ENCODE measurements at places on chromosomes 7 and 10. TPM values are rescaled to one million over a fixed set of nuclear protein-coding genes. Genes with fewer than 3 reads are reported as not detected.

GRCh38 chr10:59891936-59892335 lies 14.4 kb downstream of the CCDC6 start:
- no peak for DNase-seq

ADARB2 gene
- total RNA-seq = 13.5 TPM

CTAGE15 gene
- total RNA-seq = not detected

- no peak for DNase-seq
These were observed 195.0 kb downstream of the GPR37 start for GRCh38 chr7:124570558-124570957.

DNA sequence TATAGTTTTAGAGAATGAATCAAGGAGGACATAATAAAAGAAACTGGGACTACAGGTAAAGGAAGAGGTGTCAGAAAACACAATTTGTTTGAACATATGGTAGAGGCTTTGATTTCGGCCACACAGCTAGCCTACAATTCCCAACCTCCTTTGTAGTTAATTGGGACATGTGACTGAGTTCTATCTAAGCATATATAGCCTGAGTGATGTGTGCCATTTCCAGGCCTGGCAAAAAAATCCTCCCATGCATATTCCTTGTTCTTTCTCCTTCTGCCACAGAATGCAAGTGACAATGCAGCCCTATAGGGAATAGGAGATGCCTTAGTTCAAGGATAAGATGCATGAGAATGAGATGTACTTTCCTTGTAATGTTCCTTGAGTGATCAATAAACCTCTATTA lies 590.7 kb upstream of the STEAP1 start:
- DNase-seq = no peak

HBP1 gene
- 111 TPM for total RNA-seq

SPDYE6 gene
- not detected for total RNA-seq

DNA sequence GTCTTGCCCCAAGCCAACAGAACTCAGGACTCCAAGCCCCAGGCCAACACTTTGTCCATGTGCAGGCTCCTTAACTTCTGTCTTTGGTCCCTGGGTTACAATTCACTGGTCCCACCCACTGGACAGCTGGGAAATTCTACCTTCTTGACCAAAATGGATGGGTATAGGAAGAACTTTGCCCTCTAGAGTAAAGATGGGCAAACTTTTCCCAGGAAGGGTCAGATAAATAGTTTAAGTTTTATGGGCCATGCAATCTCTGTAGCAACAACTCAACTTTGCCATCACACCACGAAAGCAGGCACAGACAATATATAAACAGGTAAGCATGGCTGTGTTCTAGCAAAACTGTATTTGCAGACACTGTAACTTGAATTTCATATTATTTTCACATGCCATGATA lies 147.1 kb downstream of the PLXNA4 start:
- no peak for DNase-seq

GRCh38 chr7:97020601-97020995 lies 4.0 kb downstream of the DLX5 start:
- no peak for DNase-seq

CHAT gene
- not detected for total RNA-seq

RGR gene
- total RNA-seq = not detected

GRCh38 chr10:114915294-114915693 lies 22.7 kb upstream of the TRUB1 start:
- no peak for DNase-seq

DNA sequence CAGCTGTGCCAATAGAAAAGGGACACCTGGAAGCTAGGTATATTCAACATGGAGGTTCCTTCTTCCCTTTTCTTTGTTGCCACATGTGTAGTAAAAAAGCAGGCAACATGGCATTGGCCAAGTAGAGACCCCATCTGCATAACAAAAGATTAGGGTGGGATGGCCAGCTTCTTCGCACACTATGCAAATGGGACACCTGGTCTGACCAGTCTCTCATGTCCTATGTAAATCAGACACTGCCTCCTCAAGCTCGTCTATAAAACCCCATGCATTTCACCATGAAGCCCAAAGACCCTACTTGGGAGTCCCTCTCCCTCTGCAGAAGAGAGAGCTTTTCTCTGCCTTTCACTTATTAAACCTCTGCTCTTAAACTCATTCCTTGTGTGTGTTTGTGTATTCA lies 53.9 kb downstream of the MYL10 start:
- no peak for DNase-seq
